Osteocyte (in vitro differentiated cells): ENCODE measurements at places on chromosomes 5 and 9.
A peak's percentile ranks its signal among the peaks of the same experiment; 100 is the strongest.

DNA sequence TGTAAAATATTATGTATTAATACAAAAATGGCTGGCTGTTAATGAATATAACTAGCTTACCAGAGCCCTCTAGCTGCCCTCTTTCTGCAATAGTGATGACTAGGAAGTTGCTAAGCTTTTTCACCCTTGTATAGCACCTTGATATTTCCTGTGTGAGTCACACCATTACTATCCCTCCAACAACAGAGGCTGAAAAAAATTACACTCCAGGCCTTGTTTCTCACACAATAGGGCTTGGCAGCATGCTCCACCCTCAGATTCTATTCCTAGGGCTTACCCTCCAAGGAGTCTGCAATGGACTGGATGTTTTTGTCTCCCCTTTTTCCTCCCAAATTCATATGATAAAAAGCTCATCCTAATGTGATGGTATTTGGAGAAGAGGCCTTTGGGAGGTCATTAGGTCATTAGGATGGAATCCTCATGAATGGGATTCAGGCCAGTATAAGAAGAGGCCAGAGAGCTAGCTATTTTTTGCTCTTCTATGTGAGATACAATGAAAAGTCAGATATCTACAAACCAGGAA is 184.6 kb upstream of the MAP1B start:
- H3K4me1 ChIP-seq = peaks cover 28% of the 10 kb centered on the region
- H3K36me3 ChIP-seq = peaks cover 2% of the 10 kb centered on the region
- no peak overlapping the region for H3K4me3 ChIP-seq
- no peak overlapping the region for H3K27ac ChIP-seq
- H3K27me3 ChIP-seq = no peaks in the 10 kb centered on the region
- no peak for DNase-seq

- H3K4me3 ChIP-seq = peak overlapping the region; percentile 74
- H3K27me3 ChIP-seq = no peaks in the 10 kb centered on the region
- peak overlapping the region; percentile 34 for H3K27ac ChIP-seq
- no peak for DNase-seq
Measured at GRCh38 chr9:136119061-136119882, 597 bp upstream of the TMEM250 start.

- H3K4me3 ChIP-seq = no peak overlapping the region
- peaks cover 21% of the 10 kb centered on the region for H3K36me3 ChIP-seq
- H3K27me3 ChIP-seq = no peaks in the 10 kb centered on the region
Measured at GRCh38 chr5:75706016-75706415, 11.2 kb downstream of the POC5 start.

GRCh38 chr9:90022474-90022873 is 417.7 kb downstream of the GADD45G start:
- H3K4me3 ChIP-seq = no peak overlapping the region
- H3K27ac ChIP-seq = no peak overlapping the region
- no peak for DNase-seq

GRCh38 chr5:34008802-34009201 is 952 bp upstream of the AMACR start:
- H3K36me3 ChIP-seq = peaks cover 13% of the 10 kb centered on the region
- H3K27me3 ChIP-seq = no peaks in the 10 kb centered on the region
- no peak for DNase-seq

- peak overlapping the region; percentile 99 for H3K4me3 ChIP-seq
- DNase-seq = peak; percentile 88
- peaks cover 72% of the 10 kb centered on the region for H3K4me1 ChIP-seq
- peaks cover 70% of the 10 kb centered on the region for H3K36me3 ChIP-seq
Measured at GRCh38 chr5:159094745-159095144, 5.0 kb downstream of the EBF1 start.

- H3K4me3 ChIP-seq = no peak overlapping the region
- H3K27ac ChIP-seq = no peak overlapping the region
- no peaks in the 10 kb centered on the region for H3K36me3 ChIP-seq
- H3K27me3 ChIP-seq = no peaks in the 10 kb centered on the region
- DNase-seq = no peak
Measured at GRCh38 chr9:121912812-121913627, 180.1 kb downstream of the TTLL11 start.

DNA sequence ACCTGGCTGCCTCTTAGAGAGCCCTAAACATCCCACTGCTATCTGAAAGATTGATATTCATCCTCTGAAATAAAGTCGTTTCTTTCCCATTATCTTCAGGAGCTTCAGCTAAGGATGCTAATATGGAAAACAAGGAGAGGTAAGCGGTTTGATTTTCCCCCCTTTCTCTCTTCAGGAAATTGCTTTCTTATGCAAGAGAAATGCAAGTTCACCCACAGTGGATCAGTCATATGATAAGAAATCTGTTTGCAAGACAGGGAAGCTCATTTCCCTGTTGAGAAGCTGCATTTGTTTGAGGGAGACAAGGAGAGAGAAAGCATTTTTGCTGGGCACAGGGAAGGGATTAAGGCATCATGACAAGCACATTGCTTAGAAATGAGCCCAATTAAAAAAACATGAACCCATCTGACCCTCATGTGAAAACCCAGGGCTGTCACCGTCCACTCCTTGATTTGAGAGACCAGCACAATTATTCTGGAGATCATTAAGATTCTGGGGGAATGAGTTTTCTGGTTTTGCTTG is 53.7 kb upstream of the BOD1 start:
- no peaks in the 10 kb centered on the region for H3K36me3 ChIP-seq
- peaks cover 7% of the 10 kb centered on the region for H3K4me1 ChIP-seq
- H3K27me3 ChIP-seq = peaks cover 29% of the 10 kb centered on the region
- H3K4me3 ChIP-seq = no peak overlapping the region
- no peak for DNase-seq

DNA sequence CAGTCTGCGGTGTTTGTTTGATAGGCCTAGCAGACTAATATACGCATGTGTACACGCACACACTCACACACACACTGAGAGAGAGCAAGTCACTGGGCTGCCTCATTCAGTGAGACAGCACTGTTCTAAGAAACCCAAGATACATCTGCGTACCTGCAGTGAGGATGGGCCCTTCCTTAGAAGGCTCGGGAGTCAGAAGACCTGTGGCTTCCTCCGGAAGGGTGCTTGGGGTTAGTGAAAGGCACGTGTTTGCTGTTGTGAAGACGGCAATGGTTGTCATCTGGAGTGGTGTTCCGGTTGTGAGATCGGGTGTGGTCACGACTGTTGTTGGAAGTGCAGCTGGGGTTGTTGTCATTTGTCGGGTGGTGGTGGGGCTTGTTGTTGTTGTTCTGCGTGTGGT is 11.7 kb downstream of the TIMD4 start:
- no peaks in the 10 kb centered on the region for H3K4me1 ChIP-seq
- no peak for DNase-seq
- H3K4me3 ChIP-seq = no peak overlapping the region
- no peaks in the 10 kb centered on the region for H3K27me3 ChIP-seq
- H3K36me3 ChIP-seq = no peaks in the 10 kb centered on the region
- H3K27ac ChIP-seq = no peak overlapping the region

- no peak for DNase-seq
- H3K27me3 ChIP-seq = peaks cover 35% of the 10 kb centered on the region
- no peaks in the 10 kb centered on the region for H3K4me1 ChIP-seq
- no peak overlapping the region for H3K4me3 ChIP-seq
- no peak overlapping the region for H3K27ac ChIP-seq
Measured at GRCh38 chr9:72675586-72675985, 154.2 kb downstream of the TMC1 start.

DNA sequence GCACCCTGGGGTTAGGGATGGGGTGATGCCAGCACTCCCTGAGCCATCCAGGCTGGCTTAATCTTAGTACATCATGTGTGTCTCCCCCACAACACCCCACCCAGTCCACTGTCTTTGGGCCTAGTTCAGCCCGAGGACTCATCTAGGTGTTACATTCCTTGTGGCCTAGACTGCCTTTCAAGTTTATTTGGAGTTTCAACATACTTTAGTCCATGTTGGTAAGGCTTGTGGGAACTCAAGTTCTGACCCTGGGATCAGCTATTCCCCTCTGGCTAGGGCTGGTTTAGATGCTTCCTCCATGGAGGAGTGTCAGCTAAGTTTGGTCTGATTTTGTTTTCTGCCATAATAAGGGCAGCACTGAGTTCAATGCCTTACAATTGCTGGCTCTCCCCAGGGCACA is 302.4 kb downstream of the SMARCA2 start:
- no peak overlapping the region for H3K4me3 ChIP-seq
- H3K27me3 ChIP-seq = no peaks in the 10 kb centered on the region
- H3K4me1 ChIP-seq = no peaks in the 10 kb centered on the region
- no peaks in the 10 kb centered on the region for H3K36me3 ChIP-seq
- H3K27ac ChIP-seq = no peak overlapping the region
- no peak for DNase-seq

DNA sequence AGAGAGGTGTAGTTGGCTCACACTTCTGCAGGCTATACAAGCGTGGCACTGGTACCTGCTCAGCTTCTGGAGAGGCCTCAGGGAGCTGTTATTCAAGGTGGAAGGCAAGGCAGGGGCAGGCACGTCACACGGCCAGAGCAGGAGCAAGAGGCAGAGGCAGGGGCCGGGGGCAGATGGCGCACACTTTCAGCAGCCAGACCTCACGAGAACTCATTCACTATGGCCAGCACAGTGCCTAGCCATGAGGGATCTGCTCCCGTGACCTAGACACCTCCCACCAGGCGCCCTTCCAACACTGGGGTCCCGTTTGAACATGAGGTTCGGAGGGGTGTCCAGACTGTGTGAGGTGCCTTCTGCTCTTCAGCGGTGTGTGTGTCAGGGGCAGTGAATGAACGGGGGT is 71.0 kb upstream of the FCN1 start:
- no peak overlapping the region for H3K27ac ChIP-seq
- H3K4me3 ChIP-seq = no peak overlapping the region
- H3K36me3 ChIP-seq = no peaks in the 10 kb centered on the region
- no peak for DNase-seq
- no peaks in the 10 kb centered on the region for H3K4me1 ChIP-seq

- H3K27ac ChIP-seq = no peak overlapping the region
- peaks cover 15% of the 10 kb centered on the region for H3K36me3 ChIP-seq
- H3K4me1 ChIP-seq = no peaks in the 10 kb centered on the region
- H3K27me3 ChIP-seq = no peaks in the 10 kb centered on the region
- DNase-seq = no peak
Measured at GRCh38 chr9:123149067-123149466, 115.6 kb downstream of the GPR21 start.

DNA sequence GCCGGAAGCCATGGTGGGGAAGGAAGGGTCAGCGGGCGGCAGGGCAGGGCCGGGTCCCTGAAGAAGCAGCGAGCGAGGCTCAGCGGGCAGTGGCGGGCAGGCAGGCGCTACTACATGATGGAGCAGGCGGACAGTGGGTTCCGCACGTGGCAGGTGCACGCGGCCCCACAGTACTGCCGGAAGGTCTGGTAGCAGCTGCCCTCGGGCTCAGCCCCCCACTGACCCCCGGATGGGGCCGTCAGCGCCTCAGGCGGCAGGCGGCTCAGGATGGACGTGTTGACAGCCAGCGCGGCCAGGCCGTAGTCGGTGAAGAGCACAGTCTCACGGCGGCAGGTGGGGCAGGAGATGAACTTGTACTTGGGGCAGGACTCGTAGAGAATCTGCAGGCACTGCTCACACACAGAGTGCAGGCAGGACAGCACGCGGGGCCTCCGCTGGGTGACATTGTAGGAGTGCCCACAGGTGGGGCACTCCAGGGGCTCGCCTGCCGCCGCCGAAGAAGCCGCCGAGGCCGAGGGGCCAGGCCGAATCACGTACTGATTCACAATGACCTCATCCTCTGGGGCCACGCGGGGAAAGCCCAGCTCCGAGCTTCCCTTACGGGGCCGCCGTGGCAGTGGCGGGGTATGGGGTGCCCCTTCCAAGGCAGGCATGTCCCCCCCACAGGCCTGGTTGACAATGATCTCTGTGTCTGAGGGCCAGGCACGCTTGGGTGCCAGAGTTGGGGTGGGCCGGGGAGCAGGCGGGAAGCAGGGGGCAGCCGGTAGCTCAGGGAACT is 1.5 kb downstream of the RNF208 start:
- no peak overlapping the region for H3K27ac ChIP-seq
- H3K27me3 ChIP-seq = no peaks in the 10 kb centered on the region
- H3K4me1 ChIP-seq = peaks cover 11% of the 10 kb centered on the region
- H3K4me3 ChIP-seq = peak overlapping the region; percentile 45
- no peaks in the 10 kb centered on the region for H3K36me3 ChIP-seq
- DNase-seq = no peak

DNA sequence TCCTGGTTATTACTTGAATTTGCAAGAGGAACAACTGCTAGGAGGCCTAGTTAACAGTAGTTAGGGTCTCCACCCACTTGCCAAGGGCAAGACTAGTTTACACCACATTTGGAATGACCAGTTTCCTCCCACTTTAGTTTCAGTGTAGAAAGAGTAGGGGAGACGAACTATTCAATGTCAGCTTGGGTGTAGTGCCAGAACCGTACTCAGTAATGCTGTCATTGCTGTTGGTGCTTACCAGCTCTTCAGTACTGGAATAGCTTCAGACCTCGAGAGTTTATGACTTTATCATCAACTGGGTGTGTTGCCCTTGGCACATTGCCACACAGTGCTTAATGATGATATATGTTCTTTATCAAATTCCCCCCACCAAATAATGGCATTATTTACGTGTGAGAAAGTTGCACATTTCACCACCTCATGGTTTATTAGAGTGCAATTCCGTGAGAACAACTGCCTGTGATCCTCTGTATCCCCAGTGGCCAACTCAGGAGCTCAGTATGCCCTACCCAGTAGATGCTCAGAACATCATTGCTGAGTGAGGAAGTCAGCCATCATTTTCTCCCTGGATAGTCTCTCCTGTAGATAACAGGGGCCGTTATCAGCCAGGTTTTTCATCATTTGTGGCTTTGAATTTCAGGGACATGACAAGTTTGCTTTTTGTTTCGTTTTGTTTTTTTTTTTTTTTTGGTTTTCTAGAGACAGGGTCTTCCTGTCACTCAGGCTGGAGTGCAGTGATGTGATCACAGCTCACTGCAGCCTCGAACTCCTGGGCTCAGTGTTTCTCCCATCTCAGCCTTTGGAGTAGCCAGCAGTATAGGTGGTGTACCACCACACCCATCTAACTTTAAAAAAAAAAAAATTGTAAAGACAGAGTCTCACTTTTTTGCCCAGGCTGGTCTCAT is 67.3 kb downstream of the DOCK8 start:
- no peaks in the 10 kb centered on the region for H3K36me3 ChIP-seq
- H3K27me3 ChIP-seq = no peaks in the 10 kb centered on the region
- DNase-seq = no peak
- no peak overlapping the region for H3K27ac ChIP-seq
- H3K4me3 ChIP-seq = no peak overlapping the region
- H3K4me1 ChIP-seq = no peaks in the 10 kb centered on the region

DNA sequence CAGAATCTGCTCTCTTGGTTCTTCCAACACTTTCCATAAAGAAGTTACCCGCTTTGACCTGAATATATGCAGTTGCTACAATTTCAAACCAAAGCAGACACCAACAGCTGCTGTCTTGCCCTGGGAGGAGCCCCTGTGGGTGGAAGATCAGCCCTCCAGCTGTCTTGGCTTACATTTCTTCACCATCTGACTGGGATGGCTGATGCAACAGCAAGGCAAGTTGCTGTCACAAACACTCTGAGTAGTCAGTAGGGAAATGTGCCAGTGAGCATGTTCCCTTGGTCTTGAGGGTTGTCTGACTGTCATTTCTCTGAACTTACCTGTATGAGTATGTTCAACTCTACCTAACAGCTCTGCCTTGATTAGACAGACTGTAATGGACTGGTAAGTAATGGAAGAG is 152.9 kb downstream of the SGCD start:
- peaks cover 53% of the 10 kb centered on the region for H3K4me1 ChIP-seq
- DNase-seq = no peak

GRCh38 chr5:73265641-73266040 is 92.6 kb downstream of the TMEM174 start:
- H3K4me1 ChIP-seq = peaks cover 34% of the 10 kb centered on the region
- peak; percentile 25 for DNase-seq
- H3K4me3 ChIP-seq = no peak overlapping the region
- no peaks in the 10 kb centered on the region for H3K36me3 ChIP-seq

- no peak overlapping the region for H3K27ac ChIP-seq
- no peak for DNase-seq
- no peak overlapping the region for H3K4me3 ChIP-seq
- no peaks in the 10 kb centered on the region for H3K36me3 ChIP-seq
- H3K4me1 ChIP-seq = peaks cover 17% of the 10 kb centered on the region
Measured at GRCh38 chr9:136629879-136630661, 32.6 kb upstream of the EGFL7 start.
